Peyer's patch (tissue), 4 donors: ENCODE measurements at places on chromosomes 16 and 17. TPM values are rescaled to one million over a fixed set of nuclear protein-coding genes. Genes with fewer than 3 reads are reported as not detected.

GRCh38 chr17:62702746-62703260, 75.3 kb downstream of the MRC2 start:
- no peaks in the 10 kb centered on the region for H3K27me3 ChIP-seq
- peaks cover 14% of the 10 kb centered on the region for H3K4me1 ChIP-seq
- H3K36me3 ChIP-seq: no peaks in the 10 kb centered on the region
- H3K4me3 ChIP-seq: no peak overlapping the region

DNA sequence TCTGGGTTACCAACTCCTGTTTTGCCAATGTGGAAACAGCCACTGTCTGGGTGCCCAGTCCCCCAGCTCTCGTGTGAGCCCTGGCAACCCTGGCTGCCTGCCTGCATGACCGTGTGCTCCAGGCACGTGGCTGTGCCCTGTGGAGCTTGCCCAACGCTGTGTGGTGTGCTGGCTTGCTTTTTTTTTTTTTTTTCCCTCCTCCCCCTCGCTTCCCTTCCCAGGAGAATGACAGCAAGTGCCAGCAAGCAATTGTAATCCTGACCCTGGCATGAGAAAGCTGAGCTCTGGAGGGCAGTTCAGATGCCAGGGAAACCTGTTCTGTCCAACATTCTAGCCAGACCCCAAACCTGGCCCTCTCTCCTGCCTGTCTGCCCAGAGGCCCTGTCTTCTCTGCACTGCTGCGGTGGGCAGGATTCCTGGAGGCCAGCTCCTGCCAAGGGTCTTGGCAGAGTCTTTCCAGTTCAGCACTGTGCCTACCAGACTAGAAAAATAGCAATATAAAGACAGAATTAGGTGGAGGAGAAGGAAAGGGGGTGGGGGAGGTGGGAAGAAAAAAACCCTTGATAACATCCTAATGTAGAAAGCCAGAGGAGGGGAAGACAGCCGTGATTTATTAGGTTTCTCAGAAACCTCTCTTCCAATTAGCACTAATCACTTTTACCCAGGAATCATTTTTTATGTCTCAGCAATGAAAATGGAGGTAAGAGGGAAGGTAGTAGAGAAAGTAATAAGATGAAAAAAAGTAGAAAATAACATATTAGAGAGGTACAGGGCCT, 9.0 kb downstream of the HLF start:
- no peak for DNase-seq
- H3K27me3 ChIP-seq: no peaks in the 10 kb centered on the region
- peak overlapping the region; percentile 31 for H3K27ac ChIP-seq

DNA sequence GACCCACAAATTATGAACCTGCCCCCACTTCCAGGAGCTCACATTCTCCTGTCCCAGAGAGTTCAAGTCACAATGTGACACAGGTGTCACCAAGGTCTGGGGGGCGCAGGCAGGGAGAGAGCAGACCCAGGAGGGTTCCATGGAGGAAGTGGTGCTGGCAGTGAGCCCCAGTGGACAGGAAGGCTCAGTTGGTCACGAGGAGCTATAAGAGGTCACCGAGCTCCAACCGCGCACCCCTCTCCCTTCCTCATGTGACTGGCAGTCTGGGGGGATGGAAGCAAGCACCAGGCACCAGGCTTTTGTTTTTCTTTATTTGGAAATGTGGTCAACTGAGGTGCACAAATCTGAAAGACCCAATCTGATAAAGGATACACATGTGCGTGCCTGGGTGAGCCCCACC, 2.5 kb downstream of the ITGAD start:
- no peak overlapping the region for H3K27ac ChIP-seq
- DNase-seq: no peak
- H3K27me3 ChIP-seq: no peaks in the 10 kb centered on the region
- H3K4me3 ChIP-seq: no peak overlapping the region
- H3K4me1 ChIP-seq: no peaks in the 10 kb centered on the region

GRCh38 chr16:49332589-49333258, 40.9 kb upstream of the C16orf78 start:
- no peak overlapping the region for H3K27ac ChIP-seq
- no peaks in the 10 kb centered on the region for H3K4me1 ChIP-seq
- no peaks in the 10 kb centered on the region for H3K27me3 ChIP-seq

GRCh38 chr16:82281544-82281943, 111.5 kb upstream of the MPHOSPH6 start:
- H3K27me3 ChIP-seq: no peaks in the 10 kb centered on the region
- no peaks in the 10 kb centered on the region for H3K36me3 ChIP-seq
- no peak overlapping the region for H3K4me3 ChIP-seq
- H3K4me1 ChIP-seq: no peaks in the 10 kb centered on the region
- no peak for DNase-seq

GRCh38 chr16:3732171-3732570, 14.8 kb upstream of the TRAP1 start:
- H3K27ac ChIP-seq: no peak overlapping the region
- no peak for DNase-seq
- H3K36me3 ChIP-seq: no peaks in the 10 kb centered on the region
- H3K4me3 ChIP-seq: no peak overlapping the region

DNA sequence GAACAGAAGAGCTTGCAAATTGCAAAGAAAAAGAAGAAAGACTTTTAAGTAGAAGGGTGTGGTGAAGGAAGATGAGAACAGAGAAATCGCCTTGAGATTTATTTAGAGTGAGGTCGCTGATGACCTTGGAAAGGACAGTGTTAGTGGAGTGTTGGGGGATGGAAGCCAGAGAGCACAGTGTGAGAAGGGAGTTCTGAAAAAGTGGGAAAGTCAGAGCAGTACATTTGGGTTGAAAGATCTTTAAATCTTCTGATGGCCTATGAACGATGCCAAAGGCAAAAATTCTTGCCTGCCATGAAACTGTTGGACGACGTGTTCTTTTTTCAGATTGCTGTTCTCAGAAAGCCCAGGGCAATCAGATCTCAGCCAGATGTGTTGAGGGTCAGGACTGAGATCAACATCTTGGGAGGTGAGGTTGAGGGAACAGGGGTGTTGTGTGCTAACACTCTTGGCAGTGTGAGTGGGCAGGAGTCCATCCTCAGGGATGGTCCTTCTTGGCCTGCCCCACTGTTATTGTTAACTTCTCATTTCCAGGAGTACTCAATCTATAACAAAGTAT, 330.1 kb downstream of the MAP2K6 start:
- H3K4me1 ChIP-seq: no peaks in the 10 kb centered on the region
- H3K4me3 ChIP-seq: no peak overlapping the region
- no peaks in the 10 kb centered on the region for H3K36me3 ChIP-seq
- H3K27ac ChIP-seq: no peak overlapping the region
- H3K27me3 ChIP-seq: no peaks in the 10 kb centered on the region
- DNase-seq: no peak

DNA sequence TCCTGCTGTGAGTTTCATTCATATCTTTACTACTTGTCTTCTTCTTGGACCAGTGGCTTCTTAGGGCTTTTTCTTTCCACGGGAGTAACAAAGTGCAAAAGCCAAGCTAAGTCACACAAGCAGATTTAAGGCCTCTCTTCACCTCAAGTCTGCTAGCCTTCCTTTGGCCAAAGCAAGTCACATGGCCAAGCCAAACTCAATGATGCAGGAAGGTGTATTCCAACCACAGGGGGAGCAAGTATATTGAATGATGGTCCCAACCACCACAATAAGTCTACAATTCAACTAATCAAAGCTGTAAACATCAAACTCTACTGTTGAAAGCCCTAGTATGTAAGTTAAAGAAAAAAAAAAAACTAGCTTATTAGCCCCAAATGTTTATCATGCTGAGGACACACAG, 44.5 kb upstream of the CDYL2 start:
- no peak overlapping the region for H3K27ac ChIP-seq
- no peaks in the 10 kb centered on the region for H3K27me3 ChIP-seq
- no peak for DNase-seq
- no peaks in the 10 kb centered on the region for H3K4me1 ChIP-seq
- H3K4me3 ChIP-seq: no peak overlapping the region

DNA sequence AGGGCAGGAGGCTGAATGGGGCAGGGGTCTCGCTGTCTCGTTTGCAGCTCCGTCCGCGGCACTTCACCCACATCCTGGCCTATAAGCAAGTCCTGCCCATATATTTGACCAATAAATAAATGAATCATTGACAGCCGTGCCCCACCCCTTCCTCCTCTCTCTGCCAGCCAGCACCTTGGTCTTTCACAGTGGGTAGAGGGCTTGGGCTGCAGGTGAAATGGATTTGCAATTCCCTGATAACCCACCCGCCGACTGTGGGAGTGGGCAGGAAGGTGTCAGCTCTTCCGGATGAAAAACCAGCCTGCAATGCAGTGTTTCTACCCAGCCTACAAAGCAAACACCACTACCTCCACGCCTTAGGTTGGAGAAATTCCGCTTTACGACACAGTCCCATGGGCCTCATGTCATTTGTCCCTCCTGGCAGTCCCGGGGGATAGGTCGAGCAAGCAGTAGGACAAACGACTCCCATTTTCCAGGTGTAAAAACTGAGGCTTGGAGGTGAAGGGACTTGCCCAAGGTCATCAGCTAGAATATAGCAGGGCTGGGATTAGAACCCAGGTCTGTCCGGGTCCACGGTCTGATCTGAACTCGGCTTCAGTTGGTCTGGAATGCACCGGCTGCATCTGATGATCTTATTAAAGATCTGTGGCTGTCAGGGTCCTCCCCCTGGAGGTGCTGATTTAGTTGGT, 79.0 kb downstream of the ABCC1 start:
- H3K27ac ChIP-seq: no peak overlapping the region
- H3K27me3 ChIP-seq: no peaks in the 10 kb centered on the region
- no peaks in the 10 kb centered on the region for H3K4me1 ChIP-seq

DNA sequence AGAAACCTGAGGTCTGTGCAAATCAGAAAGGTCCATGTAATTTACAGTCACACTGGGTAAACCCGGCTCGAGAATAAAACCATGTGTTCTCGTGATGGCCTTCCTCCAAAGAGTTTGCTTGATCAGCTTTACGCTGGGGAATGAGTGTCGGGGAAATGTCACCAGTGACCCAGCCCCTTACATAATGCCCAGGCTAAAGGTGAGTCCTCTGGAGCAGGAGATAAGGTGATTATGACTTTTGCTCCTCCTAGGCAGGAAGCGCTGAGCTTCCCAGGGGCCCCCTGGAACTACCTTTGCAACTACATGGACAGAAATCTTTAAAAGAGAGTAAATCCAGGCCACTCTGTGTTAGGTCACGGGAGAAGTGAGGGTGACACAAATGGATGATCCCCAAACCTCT, 15.7 kb downstream of the SLC6A4 start:
- H3K27ac ChIP-seq: peak overlapping the region; percentile 74
- H3K27me3 ChIP-seq: no peaks in the 10 kb centered on the region
- DNase-seq: no peak
- H3K4me3 ChIP-seq: no peak overlapping the region

DNA sequence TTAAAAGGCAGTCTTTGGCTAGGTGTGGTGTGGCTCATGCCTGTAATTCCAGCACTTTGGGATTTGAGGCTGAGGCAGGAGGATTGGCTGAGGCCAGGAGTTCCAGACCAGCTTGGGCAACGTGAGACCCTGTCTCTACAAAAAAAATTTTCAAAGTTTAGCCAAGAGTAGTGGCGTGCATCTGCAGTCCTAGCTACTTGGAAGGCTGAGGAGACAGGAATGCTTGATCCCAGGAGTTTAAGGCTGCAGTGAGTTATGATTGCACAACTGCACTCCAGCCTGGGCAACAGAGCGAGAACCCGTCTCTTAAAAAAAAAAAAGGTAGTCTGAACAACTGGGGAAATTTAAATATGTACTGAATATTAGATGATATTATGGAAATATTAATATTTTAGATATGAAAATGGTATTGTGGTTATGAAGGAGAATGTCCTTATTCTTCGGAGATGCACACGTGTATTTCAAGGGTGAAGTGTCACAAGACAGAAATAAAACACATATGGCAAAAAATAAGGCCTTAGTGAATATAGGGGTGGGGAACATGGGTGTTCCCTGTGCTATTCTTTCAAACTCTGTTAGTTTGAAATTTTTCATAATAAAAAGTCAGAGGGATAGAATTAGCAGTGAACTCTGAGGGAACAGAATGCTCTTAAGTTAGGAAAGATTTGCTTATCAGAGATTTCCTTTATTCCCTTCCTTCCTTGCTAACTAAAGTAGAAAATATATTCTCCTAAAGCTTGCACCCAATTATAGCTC, 144.7 kb downstream of the CDK5R1 start:
- no peaks in the 10 kb centered on the region for H3K36me3 ChIP-seq
- no peaks in the 10 kb centered on the region for H3K4me1 ChIP-seq
- H3K27me3 ChIP-seq: no peaks in the 10 kb centered on the region
- DNase-seq: no peak
- H3K27ac ChIP-seq: no peak overlapping the region

DNA sequence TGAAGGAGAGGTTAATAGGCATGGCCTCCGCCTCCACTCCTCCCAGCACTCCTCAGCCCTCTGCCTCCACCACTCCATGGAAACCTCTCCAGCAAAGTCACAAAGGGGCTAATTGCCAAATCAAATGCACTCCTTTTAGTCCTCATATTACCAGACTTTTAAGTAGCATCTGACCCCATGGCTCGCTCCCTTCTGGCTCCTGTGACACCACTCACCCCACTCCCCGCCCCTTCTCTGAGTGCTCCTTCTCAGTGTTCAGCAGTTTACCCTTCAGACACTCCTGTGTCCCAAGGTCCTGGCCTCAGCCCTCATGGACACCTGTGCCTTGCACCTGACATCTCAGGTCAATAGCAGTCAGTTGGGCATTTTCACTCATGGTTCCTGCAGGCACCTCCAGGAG, 243.5 kb upstream of the CCL2 start:
- no peak overlapping the region for H3K27ac ChIP-seq
- no peak overlapping the region for H3K4me3 ChIP-seq
- H3K36me3 ChIP-seq: no peaks in the 10 kb centered on the region
- no peak for DNase-seq
- H3K4me1 ChIP-seq: no peaks in the 10 kb centered on the region

DNA sequence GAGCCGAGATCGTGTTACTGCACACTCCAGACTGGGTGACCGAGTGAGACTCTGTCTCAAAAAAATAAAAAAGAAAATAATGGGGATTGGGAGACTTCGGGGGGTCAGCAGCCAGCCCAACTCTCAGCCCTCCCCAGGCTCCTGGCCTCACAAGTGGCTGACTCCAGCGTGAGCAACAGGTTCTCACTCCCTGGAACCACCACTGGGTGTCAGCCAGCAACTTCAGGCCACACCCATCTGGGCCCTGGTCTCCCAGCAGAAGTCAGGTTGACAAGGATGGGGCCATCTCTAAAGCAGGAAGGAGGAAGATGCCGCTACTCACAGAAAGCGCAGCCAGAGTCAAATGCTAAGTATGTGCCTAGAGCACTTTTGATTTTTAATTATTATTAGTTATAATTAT, 139.4 kb downstream of the C16orf78 start:
- H3K4me1 ChIP-seq: no peaks in the 10 kb centered on the region
- H3K27me3 ChIP-seq: no peaks in the 10 kb centered on the region
- no peak for DNase-seq
- no peak overlapping the region for H3K27ac ChIP-seq

MRC2 gene
- total RNA-seq: 19.2 TPM

CLEC3A gene
- total RNA-seq: not detected

TMC8 gene
- 10.0 TPM for total RNA-seq

KLHDC4 gene
- total RNA-seq: 62.7 TPM

HBM gene
- total RNA-seq: not detected

MT4 gene
- total RNA-seq: not detected

NOB1 gene
- total RNA-seq: 13.5 TPM

PRSS33 gene
- total RNA-seq: not detected

PLA2G10 gene
- total RNA-seq: 15.7 TPM

ALOX15B gene
- total RNA-seq: 4.1 TPM
